Midbrain (tissue), 1 donor: ENCODE measurements at places on chromosomes 4 and X.

DNA sequence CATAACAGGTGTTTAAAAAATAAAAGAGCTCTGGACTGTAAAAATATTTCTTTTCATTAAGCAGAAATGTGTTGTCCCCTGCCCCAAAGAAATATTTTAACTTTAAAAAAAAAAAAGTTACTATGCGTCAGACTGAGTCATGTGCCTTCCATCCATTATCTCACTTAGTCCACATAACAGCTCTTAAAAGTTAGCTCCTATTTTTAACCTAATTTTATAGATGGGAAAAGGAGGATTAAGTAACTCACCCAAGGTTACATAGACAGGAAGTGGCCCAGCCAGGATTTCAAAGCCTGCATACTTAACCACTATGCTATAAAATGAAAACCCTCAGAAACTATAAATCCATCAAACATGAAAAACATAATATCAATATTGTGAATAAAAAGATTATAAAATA is 97.7 kb downstream of the MANBA start:
- DNase-seq, result no peak

DNA sequence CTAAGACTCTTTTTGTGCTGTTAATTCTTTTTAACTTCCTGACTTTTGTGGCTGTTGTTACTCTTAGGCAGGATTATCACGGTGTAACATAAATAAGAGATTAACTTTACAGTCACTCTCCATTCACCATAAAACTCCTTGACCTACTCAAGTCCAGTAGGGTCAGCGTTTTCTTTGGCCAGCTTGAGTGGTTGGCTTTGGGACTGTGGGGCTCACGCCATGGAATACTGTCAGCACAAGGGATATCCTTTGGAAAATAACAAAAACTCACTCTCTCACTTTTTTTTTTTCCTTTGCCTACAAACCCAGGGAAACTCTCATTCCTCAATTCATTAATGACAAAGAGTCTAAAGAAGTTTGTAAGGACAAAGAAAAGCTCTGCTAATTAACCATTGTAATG is 89.4 kb upstream of the TLL1 start:
- no peak for DNase-seq

GRCh38 chr4:168028568-168028967 is 63.8 kb upstream of the ANXA10 start:
- no peak for DNase-seq

- DNase-seq, result no peak
Observed at GRCh38 chrX:105458846-105459245, 238.4 kb upstream of the TEX13A start.

- DNase-seq, result no peak
Observed at GRCh38 chr4:90027565-90027964, 99.6 kb upstream of the CCSER1 start.

DNA sequence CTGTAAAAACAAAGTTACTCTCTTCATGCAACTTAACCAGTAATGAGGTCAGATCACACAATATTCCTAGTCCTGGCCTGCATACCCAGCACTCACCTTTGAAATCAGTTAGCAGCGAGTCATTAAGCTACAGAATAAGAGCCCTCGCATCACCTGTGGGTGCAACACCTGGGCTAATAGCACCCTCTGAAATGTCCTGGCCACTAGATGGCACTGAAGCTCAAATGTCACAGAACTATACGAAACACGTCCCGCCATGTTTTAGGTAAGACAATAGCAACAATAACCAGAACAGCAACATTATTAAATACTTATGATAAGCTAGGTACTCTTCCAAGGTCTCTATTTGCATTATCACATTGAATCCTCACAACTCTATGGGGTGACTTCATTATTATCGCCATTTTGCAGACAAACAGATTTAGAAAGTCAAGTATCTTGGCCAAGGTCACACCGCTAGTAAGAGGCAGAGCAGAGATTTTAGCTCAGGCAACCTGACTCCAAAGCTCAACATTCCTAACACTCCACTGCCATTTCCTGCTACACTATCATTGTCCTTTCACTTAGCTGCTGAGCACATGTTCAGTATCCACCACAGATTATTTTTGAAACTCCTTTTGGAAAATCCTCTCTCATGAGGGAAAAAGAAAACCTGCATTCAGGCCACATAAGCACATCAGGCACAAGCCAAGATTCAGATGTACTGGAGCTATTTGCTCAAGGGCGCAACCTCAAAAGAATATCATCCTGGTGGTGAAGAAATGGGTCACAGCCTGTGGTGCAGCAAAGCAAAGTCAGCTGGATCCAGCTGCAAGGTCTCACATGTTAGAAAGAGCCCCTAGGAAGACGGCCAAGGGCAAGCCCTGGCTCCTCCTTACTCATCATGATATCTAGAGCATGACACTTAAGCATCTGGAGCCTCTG is 59.5 kb upstream of the KDR start:
- DNase-seq, result no peak

GRCh38 chrX:47143894-47144625 is 442 bp downstream of the NDUFB11 start:
- peak; percentile 51 for DNase-seq
